Naive thymus-derived CD8-positive, alpha-beta T cell (primary cell): ENCODE measurements at places on chromosomes 6 and 20. TPM values are rescaled to one million over a fixed set of nuclear protein-coding genes. Genes with fewer than 3 reads are reported as not detected.
A peak's percentile ranks its signal among the peaks of the same experiment; 100 is the strongest.

- no peaks in the 10 kb centered on the region for H3K27me3 ChIP-seq
- no peaks in the 10 kb centered on the region for H3K4me1 ChIP-seq
- H3K36me3 ChIP-seq = no peaks in the 10 kb centered on the region
Measured at GRCh38 chr6:105744815-105745214, 341.3 kb upstream of the PRDM1 start.

GRCh38 chr20:56217829-56218228, 30.7 kb upstream of the MC3R start:
- H3K4me3 ChIP-seq = no peak overlapping the region
- H3K27me3 ChIP-seq = peaks cover 11% of the 10 kb centered on the region
- DNase-seq = no peak
- H3K36me3 ChIP-seq = no peaks in the 10 kb centered on the region

- H3K27ac ChIP-seq = peak overlapping the region; percentile 22
- no peak overlapping the region for H3K4me3 ChIP-seq
Measured at GRCh38 chr6:158022749-158023596, 41.3 kb downstream of the SYNJ2 start.

DNA sequence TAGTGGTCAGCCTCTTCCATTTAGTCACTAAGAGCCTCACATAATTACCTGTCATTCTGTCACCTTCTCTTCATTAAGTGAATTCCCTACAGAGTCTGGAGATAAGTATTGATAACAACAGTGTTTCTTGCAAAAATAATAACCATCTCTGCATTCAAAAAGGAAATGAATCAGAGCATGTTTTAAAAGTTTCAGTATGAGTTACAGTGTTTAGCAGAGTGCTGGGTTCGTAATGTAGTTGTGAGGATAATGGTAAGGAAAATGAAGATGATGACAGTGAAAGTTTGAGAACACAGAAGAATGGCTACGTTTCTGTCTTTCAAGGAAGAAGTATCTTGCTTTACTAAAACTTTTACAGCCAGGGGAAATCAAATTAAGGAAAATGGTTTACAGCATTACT, 31.3 kb downstream of the GPRC6A start:
- H3K4me3 ChIP-seq = no peak overlapping the region
- no peaks in the 10 kb centered on the region for H3K36me3 ChIP-seq

Gene CLPSL2
- polyA plus RNA-seq = not detected

GRCh38 chr20:38226553-38226952, 34.0 kb downstream of the KIAA1755 start:
- no peak overlapping the region for H3K4me3 ChIP-seq
- H3K4me1 ChIP-seq = peaks cover 3% of the 10 kb centered on the region
- H3K36me3 ChIP-seq = no peaks in the 10 kb centered on the region
- no peak overlapping the region for H3K27ac ChIP-seq

DNA sequence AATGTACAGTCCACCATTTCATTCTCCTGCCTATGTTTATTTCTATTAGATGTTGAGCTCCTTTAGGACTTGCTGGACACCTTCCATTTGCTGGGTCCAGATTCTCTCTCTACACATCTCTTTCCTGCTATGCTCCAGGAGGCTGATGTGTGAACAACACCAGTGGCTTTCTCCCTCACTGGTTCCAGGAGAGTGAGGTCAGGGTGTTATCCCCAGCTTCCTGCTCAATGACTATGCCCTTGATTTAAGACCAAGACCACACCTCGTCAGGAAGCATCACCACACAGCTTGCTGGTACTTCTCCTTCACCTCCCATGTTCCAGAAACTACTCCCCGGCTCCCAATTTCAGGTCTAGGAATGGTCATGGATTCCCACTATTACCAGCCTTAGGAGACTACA, 31.3 kb upstream of the E2F3 start:
- H3K4me1 ChIP-seq = peaks cover 53% of the 10 kb centered on the region
- no peaks in the 10 kb centered on the region for H3K27me3 ChIP-seq
- H3K4me3 ChIP-seq = no peak overlapping the region
- no peak for DNase-seq
- no peaks in the 10 kb centered on the region for H3K36me3 ChIP-seq
- H3K27ac ChIP-seq = peak overlapping the region; percentile 89

Gene VIP
- polyA plus RNA-seq = not detected

- DNase-seq = no peak
- no peak overlapping the region for H3K4me3 ChIP-seq
- H3K4me1 ChIP-seq = no peaks in the 10 kb centered on the region
- H3K27ac ChIP-seq = no peak overlapping the region
Measured at GRCh38 chr6:118952683-118953082, 17.7 kb upstream of the MCM9 start.

- no peaks in the 10 kb centered on the region for H3K36me3 ChIP-seq
- no peak overlapping the region for H3K4me3 ChIP-seq
- H3K27ac ChIP-seq = no peak overlapping the region
- H3K4me1 ChIP-seq = no peaks in the 10 kb centered on the region
- no peak for DNase-seq
Measured at GRCh38 chr6:98787961-98788360, 46.4 kb upstream of the POU3F2 start.

Gene RPL10A
- 1,413 TPM for polyA plus RNA-seq

DNA sequence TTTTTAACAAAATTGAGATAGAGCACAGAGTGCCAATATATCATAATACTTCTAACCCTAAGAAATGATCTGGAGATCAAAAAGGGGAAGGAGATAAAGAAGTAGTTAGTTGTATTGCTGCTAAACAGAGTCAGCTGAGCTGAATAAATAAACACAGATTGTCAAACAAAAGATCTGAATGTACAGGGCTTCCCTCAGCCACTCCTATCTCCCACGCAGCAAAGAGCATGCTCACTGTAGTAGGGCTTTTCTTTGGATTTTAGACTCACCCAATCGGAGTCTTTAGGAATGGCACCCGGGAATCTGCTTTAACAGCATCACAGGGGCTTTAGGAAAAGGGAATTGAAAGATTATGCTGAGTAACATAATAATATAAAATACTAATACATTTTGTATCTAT, 222.2 kb upstream of the STXBP5 start:
- no peaks in the 10 kb centered on the region for H3K4me1 ChIP-seq
- no peaks in the 10 kb centered on the region for H3K27me3 ChIP-seq
- no peak for DNase-seq
- H3K27ac ChIP-seq = no peak overlapping the region

GRCh38 chr6:120378582-120379220, 955.6 kb downstream of the TBC1D32 start:
- H3K27ac ChIP-seq = no peak overlapping the region
- H3K36me3 ChIP-seq = no peaks in the 10 kb centered on the region
- H3K4me1 ChIP-seq = no peaks in the 10 kb centered on the region
- no peak overlapping the region for H3K4me3 ChIP-seq

Gene SIRPA
- polyA plus RNA-seq = not detected

GRCh38 chr20:46222521-46223007, 85.7 kb downstream of the CDH22 start:
- H3K4me3 ChIP-seq = no peak overlapping the region
- no peaks in the 10 kb centered on the region for H3K4me1 ChIP-seq
- H3K27ac ChIP-seq = no peak overlapping the region
- H3K36me3 ChIP-seq = no peaks in the 10 kb centered on the region

Gene HRH3
- polyA plus RNA-seq = not detected

DNA sequence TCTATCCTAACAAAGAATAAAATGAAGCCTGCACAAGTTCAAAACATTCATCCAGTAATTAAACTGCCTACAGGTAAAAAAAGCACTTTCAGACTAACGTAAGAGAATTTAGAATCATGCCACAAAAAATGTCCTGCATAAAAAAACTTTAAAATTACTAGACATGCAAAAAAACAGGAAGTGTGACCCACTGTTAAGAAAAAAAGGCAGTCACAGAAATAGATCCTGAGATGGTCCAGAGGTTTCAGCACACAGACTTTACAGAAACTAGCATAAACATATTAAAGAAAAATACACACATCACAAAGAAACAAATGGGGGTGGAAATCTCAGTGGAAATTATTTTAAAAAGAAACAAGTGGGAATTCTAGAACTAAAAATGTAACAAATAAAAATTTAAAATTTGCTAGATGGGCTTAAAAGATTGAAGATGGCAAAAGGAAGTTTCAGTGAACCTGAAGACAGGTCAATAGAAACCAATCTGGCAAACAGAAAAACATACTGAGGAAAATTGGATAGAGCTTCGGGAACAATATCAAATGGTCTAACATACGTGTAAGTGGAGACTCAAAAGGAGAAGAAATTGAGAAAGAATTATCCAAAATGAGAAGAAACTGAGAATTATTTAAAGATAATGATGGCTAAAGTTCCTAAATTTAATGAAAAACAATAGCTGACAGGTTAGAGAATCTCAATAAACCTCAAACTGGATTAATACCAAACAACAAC, 3.4 kb upstream of the ZNF133 start:
- H3K27me3 ChIP-seq = peaks cover 40% of the 10 kb centered on the region
- peaks cover 14% of the 10 kb centered on the region for H3K36me3 ChIP-seq
- no peak for DNase-seq
- H3K4me1 ChIP-seq = peaks cover 31% of the 10 kb centered on the region

GRCh38 chr6:68834551-68834950, 199.5 kb downstream of the ADGRB3 start:
- no peak overlapping the region for H3K4me3 ChIP-seq

Gene ULBP3
- 0.40 TPM for polyA plus RNA-seq

GRCh38 chr6:4797587-4797986, 21.4 kb downstream of the CDYL start:
- H3K27ac ChIP-seq = no peak overlapping the region
- DNase-seq = no peak
- no peak overlapping the region for H3K4me3 ChIP-seq
- H3K4me1 ChIP-seq = peaks cover 65% of the 10 kb centered on the region
- H3K27me3 ChIP-seq = no peaks in the 10 kb centered on the region

Gene TUBB2B
- polyA plus RNA-seq = 0.20 TPM

Gene CGAS
- polyA plus RNA-seq = 3.8 TPM

- peaks cover 9% of the 10 kb centered on the region for H3K4me1 ChIP-seq
- H3K4me3 ChIP-seq = no peak overlapping the region
- DNase-seq = no peak
- H3K27ac ChIP-seq = no peak overlapping the region
Measured at GRCh38 chr6:136772685-136773472, 19.4 kb downstream of the MAP3K5 start.

- H3K27me3 ChIP-seq = peaks cover 36% of the 10 kb centered on the region
- H3K4me1 ChIP-seq = peaks cover 10% of the 10 kb centered on the region
- peaks cover 6% of the 10 kb centered on the region for H3K36me3 ChIP-seq
- H3K4me3 ChIP-seq = no peak overlapping the region
- no peak overlapping the region for H3K27ac ChIP-seq
- no peak for DNase-seq
Measured at GRCh38 chr20:62576815-62577489, 65.4 kb upstream of the SLCO4A1 start.

- H3K4me3 ChIP-seq = peak overlapping the region; percentile 52
- H3K27ac ChIP-seq = peak overlapping the region; percentile 1
- peaks cover 8% of the 10 kb centered on the region for H3K36me3 ChIP-seq
- DNase-seq = peak; percentile 31
- peaks cover 32% of the 10 kb centered on the region for H3K4me1 ChIP-seq
Measured at GRCh38 chr6:3001773-3002293, 2.1 kb downstream of the NQO2 start.

DNA sequence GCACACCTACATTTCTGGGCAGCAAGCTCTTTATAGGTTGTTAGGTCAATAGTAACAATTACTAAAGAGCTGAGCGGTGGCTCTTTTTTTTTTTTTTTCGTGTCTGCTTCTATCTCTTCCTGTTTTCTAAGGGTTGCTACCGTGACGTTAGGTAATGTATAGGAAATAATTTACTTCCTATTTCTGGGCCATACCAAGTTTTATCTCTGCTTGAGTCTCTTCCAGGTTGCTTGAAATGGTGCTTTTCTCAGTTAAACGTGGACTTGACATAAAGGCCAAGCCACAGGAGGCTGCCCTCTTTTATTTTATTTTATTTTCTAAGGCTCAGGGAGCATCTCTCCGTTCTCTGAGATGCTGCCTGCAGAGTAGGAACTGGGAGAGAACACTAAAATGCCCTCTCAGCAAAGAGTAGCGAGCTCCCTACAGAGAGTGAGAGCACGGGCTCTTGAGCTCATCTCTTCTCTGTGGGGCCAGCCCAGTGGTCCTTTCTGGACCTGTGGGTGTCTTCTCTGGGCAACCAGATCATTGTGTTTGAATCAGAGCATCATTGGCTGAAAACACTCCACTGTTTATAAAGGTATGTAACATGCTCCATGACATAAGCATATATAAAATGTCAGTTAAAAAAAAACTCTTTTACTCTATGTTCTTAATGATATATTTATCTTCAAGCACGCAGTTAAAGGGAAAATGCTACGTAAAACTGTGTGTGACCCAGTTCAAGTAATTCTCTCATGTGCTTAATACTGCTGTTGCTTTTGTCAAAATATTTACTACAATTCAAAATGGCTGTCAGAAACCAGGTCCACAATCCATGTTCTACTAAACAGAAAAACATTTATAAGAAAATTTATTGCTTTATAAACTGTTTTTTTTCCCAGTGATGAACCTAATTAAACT, at the start of gene ZNF831:
ZNF831 (plus strand) TSS at position 191 of the 900 bp plus-strand sequence. CDS start 27,199 bp downstream, outside the sequence.
- DNase-seq = peak; percentile 70
- peaks cover 98% of the 10 kb centered on the region for H3K4me1 ChIP-seq
- peaks cover 3% of the 10 kb centered on the region for H3K36me3 ChIP-seq
- no peaks in the 10 kb centered on the region for H3K27me3 ChIP-seq
- peak within 1 kb of the TSS; percentile 87 for H3K4me3 ChIP-seq
- peak within 1 kb of the TSS; percentile 98 for H3K27ac ChIP-seq

GRCh38 chr6:129981598-129981997, 36.8 kb upstream of the L3MBTL3 start:
- H3K36me3 ChIP-seq = peaks cover 28% of the 10 kb centered on the region
- no peak for DNase-seq
- peaks cover 3% of the 10 kb centered on the region for H3K27me3 ChIP-seq
- H3K4me3 ChIP-seq = no peak overlapping the region
- no peak overlapping the region for H3K27ac ChIP-seq

DNA sequence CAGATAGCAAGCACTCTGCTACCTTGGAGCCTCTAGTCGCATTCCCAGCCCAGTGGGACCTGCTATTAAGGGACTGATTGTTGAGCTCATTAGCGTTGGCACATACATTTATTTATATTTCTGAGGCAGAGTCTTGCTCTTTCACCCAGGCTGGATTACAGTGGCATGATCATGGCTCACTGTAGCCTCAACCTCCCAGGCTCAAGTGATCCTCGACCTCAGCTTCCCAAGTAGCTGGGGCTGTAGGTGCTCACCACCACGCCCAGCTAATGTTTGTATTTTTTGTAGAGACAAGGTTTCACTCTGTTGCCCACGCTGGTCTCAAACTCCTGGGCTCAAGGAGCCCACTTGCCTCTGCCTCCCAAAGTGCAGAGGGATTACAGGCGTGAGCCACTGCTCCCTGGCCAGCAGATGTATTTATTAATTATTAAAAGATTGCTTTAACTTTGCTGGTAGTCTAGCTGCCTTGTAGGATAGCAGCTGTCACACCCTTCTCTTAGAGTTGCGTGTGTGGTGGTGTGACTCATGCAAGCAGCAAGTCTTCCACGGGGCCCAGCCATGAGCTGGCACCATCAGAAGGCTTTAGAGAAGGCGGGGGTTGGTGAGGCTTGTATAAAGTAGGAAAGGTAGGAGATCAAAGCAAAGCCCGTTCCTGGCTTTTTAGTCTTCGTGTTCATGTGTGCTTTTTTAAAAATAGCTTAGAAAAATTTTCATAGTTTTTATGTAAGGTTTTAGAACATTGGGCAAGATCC, 16.5 kb downstream of the ACTR5 start:
- H3K27ac ChIP-seq = no peak overlapping the region
- H3K4me3 ChIP-seq = no peak overlapping the region
- H3K36me3 ChIP-seq = peaks cover 91% of the 10 kb centered on the region
